ENCODE measurements at places on chromosomes 5 and 9. TPM values are rescaled to one million over a fixed set of nuclear protein-coding genes. Genes with fewer than 3 reads are reported as not detected.

GRCh38 chr9:34570809-34571480 lies 18.6 kb downstream of the CNTFR start:
- H3K27me3 ChIP-seq, result no peaks in the 10 kb centered on the region
- no peak for DNase-seq
- no peaks in the 10 kb centered on the region for H3K4me1 ChIP-seq

GRCh38 chr5:141632650-141633049 lies 4.0 kb downstream of the HDAC3 start:
- no peak for DNase-seq
- H3K4me3 ChIP-seq, result no peak overlapping the region
- no peaks in the 10 kb centered on the region for H3K27me3 ChIP-seq
- H3K27ac ChIP-seq, result no peak overlapping the region
- H3K36me3 ChIP-seq, result peaks cover 35% of the 10 kb centered on the region

- H3K27ac ChIP-seq, result no peak overlapping the region
- H3K4me3 ChIP-seq, result no peak overlapping the region
- H3K4me1 ChIP-seq, result no peaks in the 10 kb centered on the region
- no peaks in the 10 kb centered on the region for H3K27me3 ChIP-seq
- no peaks in the 10 kb centered on the region for H3K36me3 ChIP-seq
- DNase-seq, result peak; percentile 37
Measured at GRCh38 chr5:36596247-36596646, 10.2 kb upstream of the SLC1A3 start.

RPS23 gene
- total RNA-seq, result 1,953 TPM

- H3K36me3 ChIP-seq, result no peaks in the 10 kb centered on the region
- no peaks in the 10 kb centered on the region for H3K27me3 ChIP-seq
- no peak for DNase-seq
- H3K4me3 ChIP-seq, result no peak overlapping the region
- no peaks in the 10 kb centered on the region for H3K4me1 ChIP-seq
Measured at GRCh38 chr5:95881833-95882232, 59.3 kb upstream of the GLRX start.

RETREG1 gene
- 5.7 TPM for total RNA-seq

- H3K36me3 ChIP-seq, result peaks cover 45% of the 10 kb centered on the region
- no peak for DNase-seq
- no peak overlapping the region for H3K27ac ChIP-seq
- no peak overlapping the region for H3K4me3 ChIP-seq
- peaks cover 26% of the 10 kb centered on the region for H3K4me1 ChIP-seq
Measured at GRCh38 chr5:16732356-16732755, 115.6 kb upstream of the RETREG1 start.

DNA sequence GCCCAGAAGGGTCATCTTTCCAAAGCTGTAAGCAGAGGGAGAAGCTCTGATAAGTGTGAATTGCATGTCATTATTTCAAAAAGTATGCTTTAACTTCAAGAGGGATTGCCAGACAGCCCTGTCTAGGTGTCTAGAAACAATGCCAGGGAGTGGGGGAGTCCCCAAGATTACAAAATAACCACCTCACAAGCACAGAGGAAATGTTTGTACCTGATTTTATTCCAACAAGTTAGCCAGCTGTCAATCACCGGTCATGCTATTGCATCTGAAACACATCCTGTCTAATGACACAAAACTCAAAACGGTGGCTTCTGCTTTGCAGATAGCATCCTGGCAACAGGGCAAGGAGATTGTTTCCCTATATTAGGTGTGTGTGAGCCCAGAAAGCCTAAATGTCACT lies 154.2 kb upstream of the WWC1 start:
- H3K27me3 ChIP-seq, result no peaks in the 10 kb centered on the region
- DNase-seq, result no peak
- H3K27ac ChIP-seq, result no peak overlapping the region
- peaks cover 17% of the 10 kb centered on the region for H3K4me1 ChIP-seq
- H3K36me3 ChIP-seq, result peaks cover 5% of the 10 kb centered on the region

- peaks cover 41% of the 10 kb centered on the region for H3K36me3 ChIP-seq
- H3K27ac ChIP-seq, result peak overlapping the region; percentile 51
- DNase-seq, result no peak
- no peak overlapping the region for H3K4me3 ChIP-seq
Measured at GRCh38 chr9:124399323-124399967, 15.8 kb downstream of the PSMB7 start.

DMRT3 gene
- not detected for total RNA-seq

DNA sequence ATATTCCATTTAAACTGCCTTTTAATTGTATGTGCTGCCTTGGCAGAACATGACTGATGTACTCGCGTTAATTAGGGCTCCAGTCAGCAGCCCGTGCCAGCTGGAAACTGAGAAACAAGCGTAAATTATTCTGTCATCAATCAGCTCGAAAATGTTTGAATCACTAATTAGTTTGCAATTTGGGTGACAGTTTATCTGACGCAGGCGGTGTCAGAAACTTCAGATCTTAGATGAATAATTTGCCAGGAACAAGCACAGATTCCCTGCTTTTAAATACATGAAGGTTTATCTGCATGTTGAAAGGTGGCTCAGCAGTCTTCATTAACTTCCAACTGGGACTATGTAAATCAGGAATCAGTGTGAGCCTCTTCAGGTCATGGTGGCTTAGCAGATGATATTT lies 176.0 kb upstream of the TLE4 start:
- H3K4me1 ChIP-seq, result no peaks in the 10 kb centered on the region
- no peak overlapping the region for H3K27ac ChIP-seq
- peak; percentile 1 for DNase-seq

DNA sequence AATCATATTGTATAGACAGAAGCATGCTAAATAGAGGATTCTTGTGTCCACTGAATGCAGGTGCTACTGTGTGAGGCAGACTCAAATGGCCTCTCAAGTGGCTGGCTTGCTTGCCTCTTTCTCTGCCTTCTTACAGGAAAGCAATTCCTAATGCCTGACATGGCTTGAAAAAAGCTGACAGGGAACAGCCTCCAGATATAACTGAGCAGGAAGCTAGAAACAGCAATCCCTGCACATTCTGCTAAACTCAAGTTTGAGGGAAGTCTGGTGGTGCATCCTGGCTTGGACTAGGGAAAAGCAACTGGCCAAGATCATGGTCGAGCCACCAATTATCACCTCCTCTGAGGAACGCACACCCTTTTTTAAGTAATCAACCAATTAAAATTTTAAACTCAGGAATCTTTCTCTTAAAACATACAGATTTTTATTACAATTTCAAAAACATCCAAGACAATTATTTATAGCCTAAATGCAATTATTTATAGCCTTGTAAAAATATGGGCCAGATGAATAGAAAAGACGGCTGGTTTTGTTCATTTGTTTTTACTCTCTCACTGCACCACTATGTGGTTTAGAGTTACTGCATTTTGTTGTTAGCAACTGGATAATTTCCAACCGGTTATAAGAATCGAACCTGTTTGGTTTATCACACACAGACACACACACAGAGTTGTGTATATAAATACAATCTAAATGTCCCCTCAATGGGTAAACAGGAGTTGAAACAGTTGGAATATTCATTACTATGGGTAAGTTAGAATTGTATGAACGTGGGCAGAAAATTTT lies 290.9 kb upstream of the ANKRD55 start:
- no peak overlapping the region for H3K4me3 ChIP-seq
- H3K4me1 ChIP-seq, result no peaks in the 10 kb centered on the region
- no peaks in the 10 kb centered on the region for H3K36me3 ChIP-seq
- no peak overlapping the region for H3K27ac ChIP-seq
- DNase-seq, result no peak

IFT74 gene
- total RNA-seq, result 9.3 TPM

DNA sequence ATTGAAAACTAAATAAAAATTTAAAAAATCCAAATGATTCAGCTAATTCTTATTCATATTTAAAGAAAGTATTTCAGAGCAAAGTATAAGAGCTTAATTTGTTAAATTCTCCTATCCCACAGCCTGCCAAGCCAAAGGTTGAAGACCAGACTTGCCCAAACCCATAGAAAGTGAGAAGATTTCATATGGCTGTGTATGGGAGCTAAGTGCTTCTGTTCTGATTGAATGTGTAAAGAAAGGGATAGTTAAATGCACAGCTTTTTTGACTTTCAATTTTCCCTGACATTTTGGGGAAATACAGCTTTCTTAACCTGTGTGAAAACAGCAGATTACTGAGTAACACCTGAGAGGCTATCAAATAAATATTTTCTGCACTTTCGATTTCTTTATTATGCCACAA lies 125.0 kb upstream of the MTAP start:
- no peak overlapping the region for H3K4me3 ChIP-seq
- H3K27ac ChIP-seq, result no peak overlapping the region
- H3K36me3 ChIP-seq, result no peaks in the 10 kb centered on the region

FIBCD1 gene
- total RNA-seq, result 0.19 TPM

- peak; percentile 37 for DNase-seq
- H3K4me3 ChIP-seq, result no peak overlapping the region
- H3K27me3 ChIP-seq, result peaks cover 75% of the 10 kb centered on the region
- no peaks in the 10 kb centered on the region for H3K36me3 ChIP-seq
- no peak overlapping the region for H3K27ac ChIP-seq
Measured at GRCh38 chr5:1763548-1763911, 36.1 kb downstream of the MRPL36 start.

- no peaks in the 10 kb centered on the region for H3K27me3 ChIP-seq
- DNase-seq, result no peak
- H3K36me3 ChIP-seq, result no peaks in the 10 kb centered on the region
- H3K4me3 ChIP-seq, result no peak overlapping the region
- H3K4me1 ChIP-seq, result no peaks in the 10 kb centered on the region
Measured at GRCh38 chr9:22053178-22053577, 44.1 kb upstream of the CDKN2B start.

DNA sequence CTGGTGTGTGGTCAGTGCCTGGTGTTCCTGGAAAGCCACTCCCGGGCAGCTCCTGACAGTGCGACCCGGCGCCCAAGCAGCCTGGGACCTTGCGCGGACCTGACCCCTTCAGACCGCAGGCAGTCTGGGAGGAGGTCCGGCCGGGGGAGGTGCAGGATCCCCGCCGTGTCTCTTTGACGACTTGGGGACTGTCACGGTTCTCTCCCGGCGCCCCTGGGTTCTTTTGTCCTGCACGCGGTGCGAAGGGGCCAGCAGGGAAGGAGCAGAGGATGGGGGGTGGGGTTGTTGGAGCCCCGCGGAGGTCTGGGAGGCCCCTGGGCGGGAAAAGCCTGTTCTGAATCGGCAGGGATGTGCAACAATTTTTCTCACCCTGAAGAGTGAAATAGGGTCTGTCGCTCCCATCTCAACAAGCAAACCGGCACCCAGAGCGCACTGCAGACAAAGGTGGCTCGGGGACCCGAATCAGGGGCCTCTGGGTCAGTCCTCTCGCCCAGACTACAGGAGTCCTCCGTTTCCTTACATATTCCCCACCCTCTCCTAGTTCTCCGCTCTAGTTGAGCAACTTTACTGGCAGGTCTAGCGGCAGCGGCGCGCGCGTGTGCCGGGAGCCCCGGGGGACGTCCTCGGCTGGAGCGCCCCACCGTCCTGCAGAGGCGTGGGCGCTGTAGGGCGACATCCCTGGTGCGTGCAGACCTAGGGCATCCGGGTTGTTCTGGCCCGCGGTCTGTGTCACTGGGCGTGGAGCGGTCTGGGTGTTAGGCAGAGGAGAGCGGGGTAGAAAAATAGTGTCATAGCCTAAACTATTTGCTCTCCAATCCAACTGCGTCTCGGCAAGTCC lies 1.2 kb downstream of the VCAN start:
- H3K27ac ChIP-seq, result no peak overlapping the region
- peaks cover 44% of the 10 kb centered on the region for H3K4me1 ChIP-seq
- H3K36me3 ChIP-seq, result no peaks in the 10 kb centered on the region
- H3K4me3 ChIP-seq, result peak overlapping the region; percentile 45
- DNase-seq, result no peak

Data from A673 (cell line).